ENCODE measurements at places on chromosomes 2 and 18.

- DNase-seq = no peak
These were observed 682.9 kb downstream of the KCNJ3 start for GRCh38 chr2:155381436-155381835.

DNA sequence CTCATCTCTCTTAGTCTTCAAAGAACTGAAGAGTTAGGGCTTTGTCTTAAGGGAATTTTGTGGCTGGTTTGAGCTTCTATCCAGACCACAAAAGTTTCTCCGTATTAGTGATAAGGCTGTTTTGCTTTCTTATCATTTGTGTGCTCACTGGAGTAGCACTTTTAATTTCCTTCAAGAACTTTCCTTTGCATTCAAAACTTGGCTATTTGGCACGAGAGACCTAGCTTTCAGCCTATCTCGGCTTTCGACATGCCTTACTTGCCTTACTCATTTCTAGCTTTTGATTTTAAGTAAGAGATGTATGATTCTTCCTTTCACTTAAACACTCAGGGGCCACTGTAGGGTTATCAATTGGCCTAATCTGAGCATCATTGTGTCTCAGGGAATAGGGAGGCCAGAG, 29.9 kb downstream of the HDHD2 start:
- DNase-seq = no peak

GRCh38 chr2:43239981-43240765, 13.8 kb upstream of the ZFP36L2 start:
- no peak for DNase-seq

- DNase-seq = no peak
These were observed 119.0 kb upstream of the SNTG2 start for GRCh38 chr2:831622-832021.

- DNase-seq = no peak
These were observed 49.4 kb upstream of the ACTR3 start for GRCh38 chr2:113840518-113840917.

DNA sequence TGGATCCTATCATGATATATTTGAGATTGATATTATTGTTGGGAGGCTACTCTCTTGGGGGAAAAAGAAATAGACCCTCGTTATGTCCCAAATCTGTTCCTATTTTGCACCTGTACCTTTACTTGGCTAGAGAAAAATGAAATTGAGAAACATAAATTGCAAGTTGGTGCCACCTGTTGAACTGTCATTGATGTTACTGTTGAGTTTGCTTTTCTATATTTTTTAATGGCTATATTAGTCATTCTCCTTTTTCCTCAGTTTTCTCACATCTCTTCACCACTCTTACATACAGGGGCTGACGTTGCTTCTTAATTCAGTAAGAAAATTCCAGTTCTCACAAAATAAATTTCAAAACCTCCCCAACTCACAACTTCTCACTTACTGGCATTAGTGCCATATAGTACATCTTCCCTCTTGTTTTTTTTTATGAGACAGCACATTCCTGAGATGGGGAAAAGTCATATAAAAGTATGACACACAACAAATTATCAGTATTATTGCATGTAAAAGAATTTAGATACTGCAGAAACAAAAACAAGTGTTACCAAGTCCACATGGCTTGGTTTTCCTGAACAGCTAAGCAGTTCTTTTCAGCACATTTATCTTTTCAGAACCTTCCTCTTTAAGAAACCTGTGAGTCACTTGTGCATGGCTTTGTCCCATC, 348.3 kb upstream of the DSEL start:
- DNase-seq = no peak

DNA sequence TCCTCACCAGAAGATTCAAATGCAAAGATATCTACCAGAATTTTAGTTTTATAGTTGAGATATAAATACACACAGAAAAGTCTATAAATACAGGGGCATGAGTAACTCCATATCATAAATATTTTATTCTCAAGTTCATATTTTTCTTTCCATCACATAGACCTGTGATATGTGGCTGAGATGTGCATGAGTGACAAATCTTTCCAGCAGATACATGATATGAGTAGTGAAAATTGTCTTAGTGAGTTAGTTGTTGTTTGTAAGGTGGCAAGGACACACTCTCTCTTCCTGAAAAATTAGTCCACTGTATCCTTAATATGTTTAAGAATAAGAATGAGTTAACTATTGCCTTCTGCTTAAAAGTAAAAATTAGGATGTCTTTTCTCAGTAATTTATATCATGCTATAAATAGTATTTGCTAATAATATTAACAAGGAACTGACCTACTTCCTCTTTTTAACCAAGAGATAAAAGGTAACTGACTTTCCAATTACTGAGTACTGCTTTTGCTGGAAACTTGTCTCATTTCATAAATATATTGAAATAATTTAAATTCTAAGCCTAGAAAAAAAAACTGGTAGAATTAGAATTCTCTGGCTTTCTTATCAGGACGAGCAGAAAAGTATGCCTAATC, 85.2 kb upstream of the SESTD1 start:
- no peak for DNase-seq

DNA sequence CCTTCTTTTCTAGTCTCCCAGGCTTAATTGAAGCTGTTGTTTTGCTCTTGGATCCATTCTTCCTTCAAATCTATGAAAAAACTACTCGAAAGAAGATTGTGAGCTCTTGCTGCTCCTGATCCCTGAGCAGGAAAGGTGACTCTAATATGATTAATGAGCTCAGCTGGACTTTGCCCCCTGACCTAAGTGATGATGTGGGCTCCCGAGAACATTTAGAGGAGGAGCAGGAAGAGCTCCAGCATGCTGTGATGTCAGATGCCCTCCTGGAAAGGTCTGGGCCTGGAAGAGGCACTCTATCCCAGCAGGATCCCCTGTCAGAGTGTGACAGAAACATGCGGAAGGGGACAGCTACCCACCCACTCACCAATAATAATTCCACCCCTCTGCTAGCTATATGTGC, 117.9 kb upstream of the PELI1 start:
- DNase-seq = no peak

GRCh38 chr18:13572721-13573120, 153.6 kb downstream of the FAM210A start:
- DNase-seq = no peak

GRCh38 chr2:177242121-177242987, 22.2 kb downstream of the NFE2L2 start:
- DNase-seq = peak; percentile 75

DNA sequence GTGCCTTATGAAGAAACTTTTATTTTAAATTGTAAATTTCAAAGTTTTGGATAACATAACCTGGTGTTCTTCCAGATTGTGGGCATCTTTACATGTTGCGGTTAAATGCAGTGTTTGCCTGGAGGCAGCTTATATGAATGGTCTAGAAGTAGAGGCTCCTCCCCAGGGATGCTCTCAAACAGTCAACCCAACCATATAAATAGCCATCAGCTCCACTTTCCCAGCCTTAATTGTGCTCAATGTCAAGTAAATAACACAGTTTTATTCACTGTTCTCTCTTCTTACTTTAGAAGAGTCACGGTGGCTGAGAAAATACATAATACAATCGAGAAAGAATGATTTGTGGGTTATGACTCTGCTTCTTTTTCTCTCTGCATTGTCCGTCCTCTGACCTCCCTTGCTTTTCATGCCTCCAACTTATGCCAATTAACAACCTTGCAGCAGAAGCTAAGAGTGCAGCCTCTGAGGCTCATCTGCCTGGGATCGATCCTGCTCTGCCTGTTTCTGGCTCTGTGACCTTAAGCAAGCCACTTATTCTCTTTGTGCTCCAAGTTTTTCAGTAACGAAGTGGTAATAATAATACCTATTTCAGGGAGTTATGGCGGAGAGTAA, 100.3 kb downstream of the DAW1 start:
- no peak for DNase-seq

DNA sequence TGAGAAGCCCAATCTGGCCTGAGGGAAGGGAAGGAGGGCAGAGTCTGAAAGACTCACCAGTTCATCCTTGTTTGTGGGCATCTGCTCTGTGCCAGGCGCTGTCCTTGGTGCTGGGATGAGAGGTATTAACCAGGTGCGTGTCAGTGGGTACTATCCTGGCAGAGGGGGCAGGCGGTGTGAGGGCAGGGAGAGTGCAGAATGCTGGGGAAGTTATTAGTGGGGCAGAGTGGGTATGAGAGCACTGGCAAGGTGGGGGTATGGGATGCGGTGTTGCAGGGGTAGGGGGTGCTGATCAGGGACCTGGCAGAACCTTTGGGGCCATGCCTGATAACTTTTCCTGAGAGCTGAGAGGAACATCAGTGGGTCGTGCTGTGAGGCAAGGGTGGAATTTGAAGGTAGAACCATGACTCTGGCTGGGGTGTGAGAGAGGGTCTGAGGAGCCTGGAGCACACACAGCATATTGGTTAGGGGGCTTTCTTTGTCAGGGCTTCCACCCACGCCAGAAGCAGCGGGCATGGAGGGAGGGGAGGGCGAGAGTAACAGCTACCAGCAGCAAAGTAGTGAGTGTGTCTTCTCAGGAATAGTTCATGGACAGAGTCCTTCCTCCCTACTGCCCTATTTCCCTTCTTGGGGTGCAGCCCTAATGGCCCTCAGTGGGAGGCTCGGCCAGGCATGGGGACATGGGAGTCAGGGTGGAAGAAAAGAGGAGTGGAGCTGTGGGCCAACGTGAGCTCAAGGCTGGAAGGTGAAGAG, 290.7 kb downstream of the CYP26B1 start:
- no peak for DNase-seq

DNA sequence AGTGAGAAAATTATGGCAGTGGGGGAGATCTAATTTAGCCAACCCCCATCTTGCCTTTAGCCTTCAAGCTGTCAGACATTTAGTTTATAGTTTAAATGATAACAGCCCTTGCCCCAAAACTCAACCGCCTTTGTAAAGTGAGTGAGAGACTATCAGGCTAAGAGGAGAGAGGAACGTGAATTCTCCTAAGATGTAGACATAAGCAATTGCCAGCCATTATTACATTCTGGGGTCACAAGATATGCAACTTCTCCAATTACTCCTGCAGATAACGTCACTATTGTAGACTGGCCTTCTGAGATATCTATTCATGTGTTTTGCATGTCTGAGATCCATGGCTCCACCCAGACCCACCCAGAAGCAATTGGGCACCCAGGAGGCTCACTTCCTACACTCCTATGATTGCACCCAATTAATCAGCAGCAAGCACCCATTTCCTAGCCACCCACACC, 307.3 kb downstream of the NBAS start:
- no peak for DNase-seq

GRCh38 chr2:138475277-138475776, 26.2 kb upstream of the SPOPL start:
- no peak for DNase-seq

GRCh38 chr2:156883804-156884203, 373.7 kb upstream of the GALNT5 start:
- DNase-seq = peak; percentile 12

- no peak for DNase-seq
These were observed 253.1 kb downstream of the CDCA7 start for GRCh38 chr2:173607606-173608311.

GRCh38 chr18:62420513-62421209, 95.6 kb downstream of the TNFRSF11A start:
- peak; percentile 17 for DNase-seq

Measured in AG08396 (cell line).